ENCODE measurements at places on chromosomes 5 and 9. TPM values are rescaled to one million over a fixed set of nuclear protein-coding genes. Genes with fewer than 3 reads are reported as not detected.

STING1 gene
- 0.85 TPM for total RNA-seq

GRM6 gene
- not detected for total RNA-seq

CMYA5 gene
- 0.12 TPM for total RNA-seq

GDA gene
- total RNA-seq = 0.97 TPM

CCL28 gene
- total RNA-seq = not detected

SH3GL2 gene
- total RNA-seq = 0.17 TPM

CNTLN gene
- total RNA-seq = 7.0 TPM

SEMA5A gene
- total RNA-seq = not detected

LVRN gene
- total RNA-seq = 0.09 TPM

CA9 gene
- 7.3 TPM for total RNA-seq

PLPP7 gene
- total RNA-seq = not detected

PCDHA11 gene
- total RNA-seq = 0.08 TPM

FSTL4 gene
- 4.8 TPM for total RNA-seq

SLC45A2 gene
- not detected for total RNA-seq

SPATA31A5 gene
- not detected for total RNA-seq

RNF183 gene
- total RNA-seq = 0.09 TPM

PCAT7 gene
- total RNA-seq = 1.1 TPM

CDC20B gene
- total RNA-seq = not detected

PHF24 gene
- total RNA-seq = 0.21 TPM

Measured in A549 treated with RU486 at 1 μM for 4 hours (cell line).